NCI-H146 (cell line): ENCODE measurements at places on chromosomes 1 and 21.

GRCh38 chr1:97254731-97255463 is 533.3 kb downstream of the PTBP2 start:
- no peak for DNase-seq

- peak; percentile 20 for DNase-seq
Measured at GRCh38 chr1:174204697-174205308, 45.5 kb downstream of the RABGAP1L start.

- DNase-seq, result no peak
Measured at GRCh38 chr21:31088474-31088751, 50.1 kb upstream of the KRTAP19-8 start.

- no peak for DNase-seq
Measured at GRCh38 chr1:170192546-170192945, 46.8 kb downstream of the NTMT2 start.

- DNase-seq, result no peak
Measured at GRCh38 chr1:67479146-67479891, 49.1 kb upstream of the SERBP1 start.

DNA sequence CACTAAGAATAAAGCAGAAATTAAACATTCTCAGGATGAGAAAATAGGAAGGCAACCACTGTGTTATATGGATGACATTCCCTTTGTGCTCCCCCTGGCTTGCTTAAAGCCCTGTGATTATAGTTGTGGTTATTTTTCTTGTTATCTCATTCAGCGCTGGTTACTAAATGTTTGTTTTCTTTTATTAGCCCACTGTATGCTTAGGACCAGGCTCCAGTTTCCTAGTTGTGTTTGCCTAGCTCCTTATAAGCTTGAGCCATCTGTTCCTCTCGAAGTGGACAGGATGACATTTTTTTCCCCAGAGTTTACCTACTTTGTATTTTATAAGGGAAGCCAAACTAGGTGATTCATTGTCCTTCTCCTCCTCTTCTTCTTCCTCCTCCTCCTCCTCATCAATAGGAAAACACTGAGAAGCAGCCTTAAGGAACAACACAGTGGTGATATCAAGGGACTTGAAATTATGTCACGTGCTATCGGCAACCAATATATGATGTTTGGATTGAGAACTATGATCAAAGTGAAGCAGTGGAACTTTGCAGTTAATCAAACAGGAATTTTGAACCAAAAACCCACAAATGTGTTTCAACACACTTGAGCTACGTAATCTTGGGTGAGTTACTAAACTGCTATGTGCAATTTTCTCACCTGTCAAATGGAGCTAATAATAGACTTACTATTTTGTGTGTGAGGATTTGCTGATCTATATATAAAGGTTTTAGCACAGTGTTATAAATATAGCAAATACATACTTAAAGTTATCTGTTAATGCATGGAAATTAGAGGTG is 35.1 kb upstream of the RGS7 start:
- DNase-seq, result peak; percentile 77

- no peak for DNase-seq
Measured at GRCh38 chr1:158154501-158154900, 26.2 kb upstream of the CD1D start.

GRCh38 chr21:35134309-35134708 is 85.2 kb upstream of the RUNX1 start:
- DNase-seq, result no peak

- DNase-seq, result no peak
Measured at GRCh38 chr1:219726480-219727272, 113.8 kb upstream of the ZC3H11B start.

- no peak for DNase-seq
Measured at GRCh38 chr1:199982606-199983005, 44.9 kb upstream of the NR5A2 start.

DNA sequence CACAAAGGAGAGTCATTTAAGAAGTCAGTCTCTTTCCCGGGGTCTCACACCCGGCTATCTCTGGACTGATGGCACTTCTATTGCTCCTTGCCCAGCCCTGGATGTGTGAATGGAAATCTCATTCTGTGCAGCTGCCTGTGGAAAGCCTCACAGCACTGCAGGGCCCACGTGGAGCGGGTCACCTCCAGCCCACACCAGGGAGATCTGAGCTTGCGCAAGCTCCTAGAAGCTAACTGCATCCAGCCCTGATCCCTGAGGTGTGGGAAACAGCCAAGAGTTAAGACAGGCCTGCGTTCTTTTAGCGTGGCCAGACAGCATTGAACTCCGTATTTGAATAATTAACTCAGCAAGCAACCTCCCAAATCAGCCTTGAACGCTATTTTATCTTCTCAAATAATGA is 150.5 kb downstream of the LRIG2 start:
- DNase-seq, result no peak

GRCh38 chr1:70112838-70113237 is 92.5 kb downstream of the LRRC40 start:
- DNase-seq, result no peak

DNA sequence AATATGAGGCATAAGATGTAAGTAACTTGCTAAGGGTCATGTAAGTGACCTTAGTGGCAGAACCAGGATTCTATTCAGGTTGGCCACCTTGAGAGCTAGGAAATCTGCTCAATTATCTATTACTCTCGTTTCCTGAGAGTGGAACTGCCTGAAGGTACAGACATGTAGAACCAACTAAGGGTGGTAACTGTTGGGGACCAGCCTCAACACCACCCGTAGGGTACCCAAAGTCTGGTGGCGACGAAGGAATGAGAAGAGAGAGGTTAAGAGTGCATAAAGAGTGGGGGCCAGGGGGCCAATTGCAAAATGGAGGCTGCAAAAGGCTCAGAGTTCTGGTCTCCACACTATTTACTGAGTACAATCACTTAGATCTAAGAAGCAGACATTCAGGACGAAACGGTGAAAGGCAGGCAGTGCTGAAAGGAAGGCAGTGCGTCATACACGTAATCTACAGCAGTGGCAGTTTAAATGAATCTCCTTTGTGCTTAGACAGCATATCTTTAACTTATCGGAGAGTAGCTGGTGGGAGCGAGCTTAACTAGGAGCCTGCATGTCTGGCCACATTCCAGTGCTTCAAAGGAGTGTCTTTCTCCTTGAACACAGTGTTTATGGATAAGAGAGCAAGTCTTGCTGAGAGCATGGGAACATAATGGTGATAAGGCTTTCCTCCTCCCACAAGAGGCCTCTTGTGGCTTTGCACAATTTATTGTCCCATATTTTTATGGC is 25.0 kb downstream of the SRSF4 start:
- no peak for DNase-seq

DNA sequence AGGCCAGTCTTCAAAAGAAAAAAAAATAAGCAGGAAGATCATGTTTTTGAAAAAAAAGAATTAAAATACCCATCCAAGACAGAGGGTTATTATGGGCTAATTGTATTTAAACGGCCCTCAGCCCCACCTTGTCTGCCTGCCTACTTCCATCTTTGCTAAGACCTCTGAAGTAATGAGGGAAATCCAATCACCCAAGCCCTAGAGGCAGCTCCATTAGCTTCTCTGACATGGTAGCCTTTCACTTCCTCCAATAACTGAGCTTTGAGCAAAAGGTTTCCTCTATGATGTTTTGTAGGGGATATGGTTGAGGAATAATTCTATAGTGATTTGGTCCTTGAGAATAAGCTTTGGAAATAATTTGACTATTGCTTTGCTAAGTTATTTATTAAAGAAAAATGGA is 178.2 kb upstream of the SGIP1 start:
- DNase-seq, result no peak

DNA sequence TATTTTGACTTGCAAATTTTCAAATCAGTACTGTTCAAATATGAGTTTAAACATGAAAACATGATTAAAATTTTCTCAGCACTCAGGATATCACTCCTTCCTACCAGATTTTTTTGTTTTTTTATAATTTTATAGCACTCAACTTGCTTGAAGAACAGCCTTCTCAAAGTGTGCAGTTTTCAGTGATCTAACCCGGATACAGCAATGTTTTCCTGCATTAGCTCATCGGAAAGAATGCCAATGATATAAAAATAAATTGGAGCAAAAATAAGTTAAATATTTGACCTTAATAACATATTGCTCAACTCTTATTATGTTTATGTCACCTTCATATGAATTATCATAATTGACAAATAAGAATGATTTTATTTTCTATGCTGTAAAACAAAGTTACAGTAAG is 766.8 kb downstream of the USP25 start:
- no peak for DNase-seq

DNA sequence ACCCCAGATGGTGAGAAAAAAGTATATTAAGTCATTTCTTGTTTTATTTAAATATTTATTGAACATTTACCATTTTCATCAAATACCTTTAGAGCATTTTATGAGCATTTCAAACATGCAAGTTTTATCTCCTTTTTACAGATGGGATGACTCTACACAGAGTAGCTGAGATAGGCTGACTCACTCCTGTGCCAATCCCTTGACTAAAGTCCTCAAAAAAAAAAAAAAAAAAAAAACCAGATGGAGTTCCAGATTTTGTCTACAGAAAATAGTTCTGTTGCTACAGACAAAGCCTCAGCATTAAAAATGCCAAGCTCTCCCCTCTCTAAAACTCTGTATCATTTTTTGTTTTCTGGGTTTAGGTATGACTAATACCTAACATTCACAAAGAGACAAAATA is 303.0 kb upstream of the PLD5 start:
- no peak for DNase-seq

GRCh38 chr21:32240851-32241687 is 37.8 kb downstream of the MIS18A start:
- no peak for DNase-seq

GRCh38 chr1:197235355-197235754 is 32.7 kb upstream of the CRB1 start:
- DNase-seq, result no peak

GRCh38 chr1:18093193-18093592 is 14.4 kb upstream of the IGSF21 start:
- DNase-seq, result no peak

DNA sequence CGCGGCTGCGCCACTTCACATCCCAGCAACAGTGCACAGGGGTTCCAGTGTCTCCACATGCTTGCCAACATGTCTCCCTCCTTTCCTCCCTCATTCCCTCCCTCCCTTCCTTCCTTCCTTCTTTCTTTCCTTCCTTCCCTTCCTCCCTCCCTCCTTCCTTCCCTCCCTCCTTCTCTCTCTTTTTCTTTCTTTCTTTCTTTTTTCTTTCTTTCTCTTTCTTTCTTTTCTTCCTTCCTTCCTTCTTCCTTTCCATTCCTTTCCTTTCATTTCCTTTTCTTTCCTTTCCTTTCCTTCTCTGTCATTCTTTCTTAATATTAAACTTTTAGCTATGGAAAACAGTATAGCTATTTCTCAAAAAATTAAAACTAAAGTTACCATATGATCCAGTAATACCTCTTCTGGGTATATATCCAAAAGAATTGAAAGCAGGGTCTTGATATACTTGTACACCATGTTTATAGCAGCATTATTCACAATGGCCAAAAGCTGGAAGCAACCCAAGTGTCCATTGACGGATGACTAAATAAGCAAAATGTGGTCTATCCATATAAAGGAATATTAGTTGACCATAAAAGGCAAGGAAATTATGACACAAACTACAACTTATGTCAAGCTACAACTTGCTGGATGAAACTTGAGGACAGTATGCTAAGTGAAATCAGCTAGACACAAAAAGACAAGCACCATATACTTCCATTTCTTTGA is 55.0 kb upstream of the TLR5 start:
- no peak for DNase-seq

DNA sequence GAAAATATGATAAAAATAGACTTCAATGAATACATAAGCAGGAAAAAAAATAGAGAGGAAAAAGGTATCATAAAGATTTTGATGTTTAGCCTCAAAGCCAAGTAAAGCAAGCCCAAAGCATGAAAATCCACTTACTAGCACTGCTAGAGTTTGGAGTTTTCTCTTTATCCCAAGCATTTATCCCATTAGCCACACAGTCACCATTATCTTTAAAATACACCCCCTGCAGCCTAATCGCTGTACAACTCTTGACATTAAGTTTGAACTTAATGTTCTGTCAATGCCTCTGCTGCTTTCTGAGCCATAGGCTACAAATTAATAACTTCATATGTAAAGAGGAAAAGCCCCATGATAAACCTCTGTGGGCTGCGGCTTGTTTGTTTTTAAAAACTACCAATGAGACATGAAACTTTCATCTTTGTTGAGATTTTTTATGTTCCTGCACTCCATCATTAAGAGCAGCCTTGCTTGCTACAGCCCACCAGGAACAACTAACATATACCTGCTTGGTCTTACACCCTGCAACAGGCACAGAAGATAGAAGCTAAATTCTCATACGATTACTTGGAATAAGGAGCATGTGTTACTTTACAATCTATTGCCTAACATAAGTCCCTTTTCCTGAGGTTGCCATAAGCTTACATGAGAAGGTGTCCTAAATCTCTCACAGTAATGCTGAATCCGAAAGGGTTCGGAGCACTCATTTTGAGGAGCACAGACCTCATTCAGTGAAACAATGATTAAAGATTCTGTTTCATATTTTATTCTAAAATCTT is 202.4 kb downstream of the SMYD3 start:
- no peak for DNase-seq

GRCh38 chr1:36739703-36740289 is 257.1 kb upstream of the CSF3R start:
- no peak for DNase-seq

- no peak for DNase-seq
Measured at GRCh38 chr1:171881442-171881841, 40.1 kb downstream of the DNM3 start.

- no peak for DNase-seq
Measured at GRCh38 chr1:172332230-172332629, 88.3 kb upstream of the C1orf105 start.

DNA sequence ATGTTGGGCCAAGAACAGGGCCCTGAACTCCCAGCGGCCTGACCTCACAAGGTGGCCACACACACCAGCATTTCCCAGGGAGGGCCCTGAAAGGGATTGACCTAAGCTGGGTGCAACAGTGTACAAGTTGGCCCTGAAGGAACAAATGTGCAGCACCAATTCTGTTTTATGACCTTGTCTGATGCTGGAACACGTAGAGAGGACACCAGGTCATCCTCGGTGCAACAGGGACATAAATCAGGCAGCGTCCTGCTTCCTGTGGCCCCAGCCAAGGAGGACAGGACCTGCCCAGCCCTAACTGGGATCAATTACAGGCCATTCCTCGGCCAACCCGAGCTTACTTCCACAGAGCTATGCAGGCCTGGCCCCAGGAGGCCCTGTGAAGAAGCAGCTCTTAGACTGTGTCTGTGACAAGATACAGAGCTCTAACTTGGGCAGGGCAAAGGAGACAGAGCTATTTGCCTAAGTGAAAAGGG is 12.8 kb upstream of the PHC2 start:
- no peak for DNase-seq

- DNase-seq, result peak; percentile 86
Measured at GRCh38 chr1:86758570-86758969, 54.2 kb downstream of the SH3GLB1 start.
